ENCODE measurements at places on chromosomes 2 and 18.
A peak's percentile ranks its signal among the peaks of the same experiment; 100 is the strongest.

GRCh38 chr2:224271617-224272236 lies 130.2 kb downstream of the FAM124B start:
- no peak for DNase-seq

DNA sequence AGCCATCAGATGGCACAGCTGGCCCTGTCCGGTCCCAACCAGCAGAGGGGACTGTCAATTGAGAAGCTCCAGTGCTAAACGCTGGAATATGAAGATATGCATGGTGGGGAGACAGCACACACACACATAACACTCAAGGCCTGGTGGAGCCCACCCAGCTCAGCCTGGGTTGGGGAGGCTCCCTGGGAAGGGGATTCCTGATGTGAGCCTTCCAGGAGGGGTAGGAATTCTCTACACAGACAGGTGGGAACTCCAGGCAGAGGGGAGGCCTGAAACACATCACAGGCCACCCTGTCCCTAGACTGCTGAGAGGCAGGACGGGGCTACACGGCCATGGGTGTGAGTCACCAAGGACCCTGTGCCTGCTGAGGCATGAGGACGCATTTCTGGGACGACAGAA lies 49.4 kb upstream of the SH3RF3 start:
- no peak for DNase-seq

GRCh38 chr2:116917196-116917595 lies 897.3 kb upstream of the DDX18 start:
- peak; percentile 37 for DNase-seq

- no peak for DNase-seq
Measured at GRCh38 chr2:16661936-16662839, 3.4 kb downstream of the CYRIA start.

DNA sequence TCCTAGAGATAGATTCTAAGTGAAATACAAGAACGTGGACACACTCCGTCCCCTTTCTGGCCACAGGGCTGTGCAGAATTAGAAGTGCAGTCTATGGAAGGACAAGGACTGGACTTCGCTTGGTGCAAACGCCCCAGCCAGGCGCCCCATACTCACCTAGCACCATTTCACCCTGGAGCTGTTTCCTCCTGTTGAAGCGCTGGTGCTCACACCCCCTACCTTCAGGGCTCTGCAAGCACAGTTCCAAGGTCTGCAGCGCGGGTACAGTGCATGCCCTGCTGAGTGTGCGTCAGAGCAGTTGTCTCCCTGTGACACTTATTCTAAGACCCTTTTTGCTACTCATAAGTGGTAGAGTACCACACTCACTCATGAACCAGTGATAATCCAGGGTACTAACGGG lies 3.0 kb downstream of the HPCAL1 start:
- DNase-seq = peak; percentile 14

DNA sequence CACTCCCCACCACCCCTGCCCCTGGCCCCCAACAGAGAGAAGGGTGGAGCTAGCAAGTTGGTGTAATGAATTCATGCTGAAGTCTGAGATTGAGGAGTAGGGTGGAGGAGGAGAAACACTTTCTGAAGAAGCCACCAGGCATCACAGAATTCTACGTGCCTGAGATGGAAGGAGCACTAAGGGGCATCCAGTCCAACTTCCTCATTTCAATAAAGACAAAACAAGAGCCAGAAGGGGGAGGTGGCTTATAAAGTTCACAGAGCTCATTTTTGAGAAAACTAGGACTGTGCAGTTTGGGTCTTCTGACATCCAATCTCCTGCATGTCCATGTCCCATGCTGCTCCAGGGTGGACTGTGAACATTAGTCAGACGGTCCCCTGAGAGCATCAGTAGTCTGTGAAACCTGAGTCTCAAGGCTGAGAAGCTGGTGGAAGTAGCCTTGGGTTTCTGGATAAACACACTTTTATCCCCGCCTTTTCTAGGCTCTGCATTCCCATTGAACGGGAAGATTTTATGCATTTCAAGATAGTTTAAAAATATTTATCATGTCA lies 77.7 kb downstream of the TRIM43 start:
- no peak for DNase-seq

DNA sequence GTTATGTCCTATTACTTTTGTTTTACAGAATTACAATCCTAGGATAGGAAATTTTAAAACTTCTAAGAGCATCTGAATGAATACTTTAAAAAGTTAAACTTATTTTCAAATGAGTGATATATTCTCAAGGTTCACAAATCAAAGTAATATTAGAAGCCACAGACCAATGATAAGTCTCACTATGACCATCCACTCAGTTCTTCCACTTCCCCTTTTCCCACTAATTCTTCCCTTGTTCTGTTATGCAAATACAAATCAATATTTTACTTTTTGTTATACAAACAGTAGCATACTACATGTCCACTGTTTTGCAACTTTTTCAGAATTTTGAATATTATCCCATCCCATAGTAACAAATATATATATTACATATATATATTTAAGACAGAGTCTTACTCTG lies 20.2 kb downstream of the USP37 start:
- no peak for DNase-seq

DNA sequence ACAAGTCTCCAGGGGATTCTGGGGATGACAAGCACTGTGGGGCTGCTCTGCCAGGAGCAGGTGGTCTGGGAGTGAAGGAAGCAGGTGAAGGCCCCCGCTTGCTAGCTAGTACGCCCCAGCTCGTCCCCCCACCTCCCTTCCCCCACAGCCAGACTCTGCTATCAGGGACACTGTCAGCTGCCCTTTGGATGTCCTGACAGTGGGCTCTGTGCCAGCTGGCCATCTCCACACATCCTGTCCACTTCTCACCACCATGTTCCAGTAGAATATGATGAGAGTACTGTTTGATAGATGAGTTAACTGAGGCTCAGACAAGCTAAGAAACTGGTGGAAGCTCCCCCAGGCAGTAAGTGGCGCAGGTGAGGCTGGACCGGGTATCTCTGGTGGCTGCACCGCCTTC lies 276.2 kb downstream of the CELF4 start:
- no peak for DNase-seq

- no peak for DNase-seq
Measured at GRCh38 chr18:49537232-49537896, 24.5 kb upstream of the LIPG start.

DNA sequence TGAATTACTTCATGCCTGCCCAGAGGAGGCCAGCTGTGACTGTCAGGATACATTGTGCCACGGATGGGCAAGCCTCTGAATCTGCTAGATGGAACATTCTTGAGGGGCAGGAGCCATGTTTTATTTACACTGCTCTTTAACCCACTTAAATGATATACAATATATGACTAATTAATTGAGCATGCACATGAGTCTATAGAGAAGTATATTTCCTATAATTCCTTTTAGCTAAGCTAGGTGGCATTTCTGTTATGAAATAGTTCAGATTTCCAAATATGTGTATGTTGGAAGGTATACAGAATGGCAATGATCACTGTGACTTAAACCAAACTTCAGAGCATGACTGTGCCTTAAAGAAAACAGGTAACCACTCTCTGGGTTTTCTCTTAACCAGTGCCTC lies 131.7 kb downstream of the RAB3GAP1 start:
- DNase-seq = no peak

DNA sequence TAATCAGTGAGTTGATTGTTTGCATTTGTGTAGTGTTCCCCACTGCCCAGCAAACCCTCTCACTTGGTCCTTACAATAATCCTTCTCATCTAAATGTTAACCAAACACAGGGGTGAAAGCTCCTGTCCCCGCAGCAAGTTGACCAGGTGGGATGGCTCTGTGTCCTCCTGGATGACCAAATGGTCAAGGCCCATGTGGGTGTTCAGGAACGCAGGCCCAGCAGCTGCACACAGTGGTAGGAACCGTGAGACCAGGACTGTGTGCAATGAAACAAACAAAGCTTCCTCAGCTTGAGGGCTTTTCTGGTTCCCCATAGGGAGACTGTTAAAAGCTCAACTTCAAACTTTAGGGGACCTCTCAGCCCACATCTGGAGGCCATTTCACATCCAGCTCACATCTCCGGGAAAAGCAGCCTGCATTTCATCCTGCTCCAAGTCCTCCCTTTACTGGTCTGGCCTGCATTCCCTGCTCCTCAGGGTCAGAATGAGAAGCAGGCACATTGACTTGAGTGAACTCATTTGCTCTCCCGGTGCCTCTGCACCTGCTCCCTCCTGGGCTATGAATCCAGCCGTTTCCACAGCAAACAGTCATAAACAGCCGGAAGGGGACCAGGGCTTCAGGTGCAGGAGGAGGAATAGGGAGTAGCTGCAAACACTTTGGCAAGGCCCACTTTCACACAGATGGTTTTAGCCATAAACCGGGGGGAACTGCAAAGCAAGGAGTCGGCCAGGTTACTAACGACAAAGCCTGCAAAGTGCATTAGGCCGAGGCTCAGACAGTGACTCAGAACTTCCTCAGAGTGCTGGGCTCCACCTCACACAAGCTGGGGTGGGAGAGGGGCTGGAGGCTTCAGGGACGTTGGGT lies 144.7 kb downstream of the CAPN13 start:
- no peak for DNase-seq

DNA sequence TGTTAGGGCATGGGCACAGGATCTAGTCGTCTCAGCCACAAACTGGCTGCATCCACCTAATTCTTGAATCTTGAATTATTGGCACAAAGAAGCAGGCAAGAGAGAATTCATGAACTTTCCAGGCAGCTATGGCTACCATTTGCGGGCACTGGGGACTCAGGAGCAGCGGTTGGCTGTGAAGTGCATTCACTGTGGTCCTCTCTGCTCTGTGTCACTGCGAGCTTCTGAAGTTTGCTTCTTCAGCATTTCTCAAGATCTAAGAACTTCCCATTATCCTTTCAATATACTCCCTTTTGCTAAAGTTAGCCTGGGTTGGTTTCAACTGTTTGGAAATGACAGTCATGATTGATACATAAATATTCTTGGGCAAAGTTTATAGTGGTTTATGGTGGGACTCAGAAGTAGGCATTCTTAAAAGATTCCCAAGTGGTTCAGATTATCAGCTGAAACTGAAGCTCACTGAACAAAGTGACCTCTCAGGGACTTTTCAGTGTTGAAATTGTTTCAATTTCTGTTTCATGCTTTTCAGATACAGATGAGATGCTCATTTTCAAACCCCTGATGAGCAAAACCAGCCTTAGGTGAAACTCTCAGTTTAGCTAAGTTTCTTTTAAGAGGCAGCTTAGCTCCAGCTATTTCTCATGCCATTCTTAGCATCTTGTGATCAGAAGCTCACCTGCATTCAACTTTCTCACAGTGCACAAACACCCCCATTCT lies 1258.3 kb upstream of the GYPC start:
- no peak for DNase-seq

GRCh38 chr2:238816291-238816690 lies 31.6 kb upstream of the TWIST2 start:
- DNase-seq = no peak

GRCh38 chr18:55465313-55465712 lies 122.7 kb downstream of the TCF4 start:
- DNase-seq = no peak

DNA sequence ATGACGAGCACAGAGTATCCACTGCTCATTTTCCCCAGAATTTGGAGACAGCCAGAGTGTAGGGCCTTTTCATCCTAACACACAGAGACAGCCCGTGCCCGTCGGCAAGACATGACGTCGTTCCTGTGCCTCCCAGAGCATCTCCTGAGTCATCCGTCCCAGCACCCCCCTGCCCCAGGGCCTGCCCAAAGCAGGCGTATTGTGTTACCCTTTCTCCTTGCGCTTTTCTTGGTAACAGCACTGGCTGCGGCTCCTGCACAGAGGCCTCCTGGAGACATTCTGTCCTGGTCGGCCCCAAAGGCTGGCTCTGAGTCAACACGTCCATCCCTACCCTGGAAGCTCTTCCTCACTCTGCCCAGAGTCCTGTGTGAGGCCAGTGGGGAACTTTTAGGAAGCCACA lies 217.1 kb downstream of the KLHL29 start:
- no peak for DNase-seq

- DNase-seq = no peak
Measured at GRCh38 chr2:67281101-67281500, 116.0 kb upstream of the ETAA1 start.

- DNase-seq = no peak
Measured at GRCh38 chr18:39208190-39208589, 1642.6 kb upstream of the CELF4 start.

DNA sequence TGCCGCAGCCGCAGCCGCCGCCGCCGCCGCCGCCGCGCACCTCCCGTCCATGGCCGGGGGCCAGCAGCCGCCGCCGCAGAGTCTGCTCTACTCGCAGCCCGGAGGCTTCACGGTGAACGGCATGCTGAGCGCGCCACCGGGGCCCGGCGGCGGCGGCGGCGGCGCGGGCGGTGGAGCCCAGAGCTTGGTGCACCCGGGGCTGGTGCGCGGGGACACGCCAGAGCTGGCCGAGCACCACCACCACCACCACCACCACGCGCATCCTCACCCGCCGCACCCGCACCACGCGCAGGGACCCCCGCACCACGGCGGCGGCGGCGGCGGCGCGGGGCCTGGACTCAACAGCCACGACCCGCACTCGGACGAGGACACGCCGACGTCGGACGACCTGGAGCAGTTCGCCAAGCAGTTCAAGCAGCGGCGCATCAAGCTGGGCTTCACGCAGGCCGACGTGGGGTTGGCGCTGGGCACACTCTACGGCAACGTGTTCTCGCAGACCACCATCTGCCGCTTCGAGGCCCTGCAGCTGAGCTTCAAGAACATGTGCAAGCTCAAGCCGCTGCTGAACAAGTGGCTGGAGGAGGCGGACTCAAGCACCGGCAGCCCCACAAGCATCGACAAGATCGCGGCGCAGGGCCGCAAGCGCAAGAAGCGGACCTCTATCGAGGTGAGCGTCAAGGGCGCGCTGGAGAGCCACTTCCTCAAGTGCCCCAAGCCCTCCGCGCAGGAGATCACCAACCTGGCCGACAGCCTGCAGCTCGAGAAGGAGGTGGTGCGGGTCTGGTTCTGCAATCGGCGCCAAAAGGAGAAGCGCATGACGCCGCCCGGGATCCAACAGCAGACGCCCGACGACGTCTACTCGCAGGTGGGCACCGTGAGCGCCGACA lies 2.4 kb downstream of the POU3F3 start:
- DNase-seq = no peak

GRCh38 chr2:41414486-41415230 lies 633.2 kb upstream of the PKDCC start:
- peak; percentile 37 for DNase-seq

DNA sequence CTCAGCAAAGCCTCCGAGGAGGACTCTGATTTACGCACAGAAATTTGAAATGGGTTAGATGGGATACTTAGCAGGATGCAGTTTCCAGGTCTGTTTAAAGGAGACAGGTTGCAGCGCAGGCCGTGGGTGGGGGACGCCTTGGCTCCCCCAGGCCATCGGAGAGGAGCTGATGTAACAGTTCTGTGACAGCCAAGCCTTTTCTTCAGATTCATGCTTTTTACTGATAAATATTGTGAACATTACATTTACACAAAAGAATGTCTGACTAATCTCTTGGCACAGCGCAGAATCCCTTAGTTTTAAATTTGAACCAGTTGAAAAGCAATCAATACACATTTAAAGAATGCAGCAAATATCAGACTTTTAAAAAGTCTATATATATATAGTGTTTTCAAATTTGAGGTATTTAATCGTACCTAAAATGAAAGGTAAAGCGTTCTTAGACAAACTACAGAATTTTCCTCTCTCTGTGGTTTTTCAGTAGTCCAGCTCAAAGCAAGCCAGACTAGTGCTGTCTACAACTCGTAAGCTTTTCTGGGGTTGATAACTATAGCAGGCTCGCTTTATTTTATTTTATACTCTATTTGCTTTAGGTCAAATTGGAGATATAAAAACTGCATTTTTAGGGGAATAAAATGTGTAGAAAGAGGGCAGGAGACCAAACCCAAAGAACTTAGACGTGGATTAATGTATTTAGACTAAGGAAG lies 221.9 kb downstream of the PIEZO2 start:
- no peak for DNase-seq
